ENCODE measurements at places on chromosomes 7 and 10. TPM values are rescaled to one million over a fixed set of nuclear protein-coding genes. Genes with fewer than 3 reads are reported as not detected.

Gene COL13A1
- 34.2 TPM for total RNA-seq

Gene FAM237B
- not detected for total RNA-seq

Gene BAMBI
- total RNA-seq: 280 TPM

Gene CDK13
- 78.1 TPM for total RNA-seq

Gene ATXN7L1
- total RNA-seq: 10.3 TPM

Gene EPHA1
- not detected for total RNA-seq

Gene SYCE1
- 8.3 TPM for total RNA-seq

Gene LRRC4
- under 0.01 TPM for total RNA-seq

Gene ZNF488
- not detected for total RNA-seq

Gene SPAG6
- not detected for total RNA-seq

Gene ASB13
- 8.8 TPM for total RNA-seq

Gene TLL2
- not detected for total RNA-seq

Gene SPDYE5
- not detected for total RNA-seq

Gene AUTS2
- total RNA-seq: 1.4 TPM

Gene EGFR
- total RNA-seq: 99.8 TPM

Gene CTAGE15
- total RNA-seq: 0.43 TPM

Gene FGF8
- total RNA-seq: not detected

Gene ZNF394
- 31.9 TPM for total RNA-seq

Gene FXYD4
- total RNA-seq: not detected

Gene KCNK18
- not detected for total RNA-seq

Gene WDR91
- total RNA-seq: 6.7 TPM

Gene ZNF679
- not detected for total RNA-seq

Gene BMPER
- total RNA-seq: 24.5 TPM

Gene HHEX
- total RNA-seq: 7.9 TPM

Gene THSD7A
- 0.44 TPM for total RNA-seq

Gene OGDHL
- total RNA-seq: 0.14 TPM

Gene PLXNA4
- 1.9 TPM for total RNA-seq

Gene SAMD9
- 35.1 TPM for total RNA-seq

Gene CDHR1
- total RNA-seq: not detected

Gene OR6V1
- not detected for total RNA-seq

Gene WEE2
- not detected for total RNA-seq

Gene SNX13
- 45.4 TPM for total RNA-seq

Gene CPA2
- total RNA-seq: not detected

Gene ASB4
- not detected for total RNA-seq

Gene CYP3A7
- not detected for total RNA-seq

Gene TEX36
- not detected for total RNA-seq

Gene GNG11
- 93.5 TPM for total RNA-seq

Gene CCL24
- total RNA-seq: not detected

Gene PNLIPRP1
- total RNA-seq: not detected
